Activated CD4-positive, alpha-beta T cell treated with anti-CD3 and anti-CD28 coated beads for 48 hours (primary cell): ENCODE measurements at places on chromosomes 11 and 22.
A peak's percentile ranks its signal among the peaks of the same experiment; 100 is the strongest.

DNA sequence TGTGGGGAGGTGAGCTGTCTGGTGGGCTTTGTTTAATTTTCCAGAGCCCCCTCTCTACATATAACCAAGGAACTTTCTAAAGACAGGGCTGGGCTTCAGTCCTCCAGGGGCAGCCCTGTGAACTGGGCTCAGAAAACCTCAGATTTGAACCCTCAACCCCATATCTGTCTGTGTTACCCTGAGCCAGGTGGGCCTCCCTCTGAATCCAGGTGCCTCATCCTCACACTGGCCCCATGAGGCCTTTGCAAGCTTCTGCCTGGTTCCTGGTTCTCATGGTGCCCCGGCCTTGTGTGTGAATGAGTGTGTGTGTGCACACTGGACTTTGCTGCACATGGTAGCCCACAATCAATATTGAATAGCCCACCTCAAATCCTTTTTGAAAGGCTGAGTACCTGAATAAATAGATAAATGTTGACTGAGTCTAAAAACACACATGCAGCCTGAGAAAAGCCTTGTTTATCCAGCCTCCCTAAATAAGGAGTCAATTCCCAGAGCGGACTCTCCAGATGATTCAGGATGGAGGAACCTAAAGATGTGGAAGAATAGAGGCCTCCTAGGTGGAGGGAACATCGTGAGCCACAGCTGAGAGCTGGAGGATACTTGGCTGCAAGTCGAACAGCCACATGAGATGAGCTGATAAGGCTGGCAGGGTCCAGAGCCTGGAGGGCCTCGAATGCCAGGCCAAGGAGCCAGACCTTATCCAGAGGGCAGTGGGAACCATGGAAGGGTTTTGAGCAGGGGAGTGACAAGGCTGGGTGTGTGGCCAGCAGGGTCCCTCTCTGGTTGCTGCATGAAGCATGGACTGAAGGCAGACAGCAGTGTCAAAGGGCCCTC is 28.1 kb upstream of the P2RY2 start:
- DNase-seq = no peak

DNA sequence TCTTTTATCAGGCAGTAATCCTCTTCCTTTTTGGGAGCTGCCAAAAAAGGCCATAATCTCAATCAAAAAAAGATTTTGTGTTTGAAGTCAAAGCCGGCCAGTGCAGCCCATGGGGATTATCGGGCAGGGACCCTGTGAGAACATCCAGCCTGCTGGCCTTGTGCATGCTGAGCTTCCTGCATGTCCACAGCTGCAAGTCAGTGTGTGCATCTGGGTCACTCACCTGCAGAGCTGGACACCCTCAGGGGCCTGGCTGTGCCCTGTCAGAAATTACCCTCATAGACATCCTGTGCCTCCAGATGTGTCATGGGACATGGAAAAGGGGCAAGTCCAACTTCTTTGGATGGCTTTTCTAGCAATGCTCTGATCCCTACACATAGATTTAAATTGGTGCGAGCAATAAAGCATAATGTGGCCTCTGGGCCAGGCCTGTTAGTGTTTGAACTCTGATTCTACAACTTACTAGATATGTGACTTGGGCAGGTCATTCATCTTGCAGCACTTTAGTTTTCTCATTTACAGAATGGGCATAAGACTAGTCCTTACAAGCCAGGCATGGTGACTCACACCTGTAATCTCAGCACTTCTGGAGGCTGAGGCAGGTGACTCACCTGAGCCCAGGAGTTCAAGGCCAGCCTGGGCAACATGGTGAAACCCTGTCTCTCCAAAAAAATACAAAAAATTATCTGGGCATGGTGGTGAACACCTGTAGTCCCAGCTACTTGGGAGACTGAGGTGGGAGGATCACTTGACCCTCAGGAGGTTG is 81.6 kb upstream of the LARGE1 start:
- DNase-seq = no peak

GRCh38 chr11:28965819-28966218 is 857.6 kb downstream of the METTL15 start:
- no peak for DNase-seq

DNA sequence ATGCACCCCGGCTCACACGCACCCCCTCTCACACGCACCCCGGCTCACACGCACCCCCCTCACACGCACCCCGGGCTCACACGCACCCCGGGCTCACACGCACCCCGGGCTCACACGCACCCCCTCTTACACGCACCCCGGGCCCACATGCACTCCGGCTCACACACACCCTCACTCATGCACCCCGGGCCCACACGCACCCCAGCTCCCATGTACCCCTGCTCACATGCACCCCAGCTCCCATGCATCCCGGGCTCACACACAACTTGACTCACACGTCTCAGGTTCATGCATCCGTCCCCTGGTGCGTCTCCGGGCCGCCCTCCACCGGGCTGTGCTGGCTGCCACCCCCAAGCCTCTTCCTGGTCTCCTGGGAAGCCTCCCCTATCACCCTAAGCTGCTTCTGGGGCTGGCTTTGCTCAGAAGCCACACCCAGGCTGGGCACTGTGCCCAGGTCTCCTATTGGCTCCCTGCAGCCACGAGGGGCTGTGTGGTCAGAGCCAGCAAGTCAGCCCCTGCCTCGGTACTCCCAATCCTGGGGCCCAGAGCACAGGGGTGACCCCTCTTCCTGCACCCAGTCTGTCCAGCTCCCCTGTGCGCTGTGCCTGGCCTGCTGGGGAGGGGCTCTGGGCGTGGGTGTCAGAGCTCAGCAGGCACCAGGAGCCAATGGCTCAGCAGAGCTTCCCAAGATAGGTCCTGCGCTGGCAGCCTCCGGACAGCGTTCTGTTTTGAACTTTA is 16.9 kb downstream of the TSPAN4 start:
- DNase-seq = no peak

DNA sequence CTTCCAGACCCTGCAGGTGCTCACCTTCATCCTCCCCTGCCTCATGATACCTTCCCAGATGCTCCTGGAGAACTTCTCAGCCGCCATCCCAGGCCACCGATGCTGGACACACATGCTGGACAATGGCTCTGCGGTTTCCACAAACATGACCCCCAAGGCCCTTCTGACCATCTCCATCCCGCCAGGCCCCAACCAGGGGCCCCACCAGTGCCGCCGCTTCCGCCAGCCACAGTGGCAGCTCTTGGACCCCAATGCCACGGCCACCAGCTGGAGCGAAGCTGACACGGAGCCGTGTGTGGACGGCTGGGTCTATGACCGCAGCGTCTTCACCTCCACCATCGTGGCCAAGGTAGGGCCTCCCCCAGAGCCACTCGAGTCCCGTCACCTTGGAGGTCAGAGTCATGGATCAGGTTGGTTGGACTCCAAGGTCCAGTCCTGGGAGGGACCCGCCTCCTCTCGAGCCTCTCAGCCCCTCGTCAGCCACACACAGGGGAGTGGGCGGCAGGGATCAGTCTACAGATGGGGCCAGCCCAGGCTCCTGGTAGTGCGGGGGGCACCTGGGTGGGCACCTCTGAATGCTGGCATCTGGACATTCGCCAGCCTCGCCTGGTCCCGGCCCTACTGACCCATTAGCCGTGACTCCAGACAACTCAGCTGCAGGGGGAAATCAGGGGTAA is 34.8 kb upstream of the SLC22A12 start:
- no peak for DNase-seq

DNA sequence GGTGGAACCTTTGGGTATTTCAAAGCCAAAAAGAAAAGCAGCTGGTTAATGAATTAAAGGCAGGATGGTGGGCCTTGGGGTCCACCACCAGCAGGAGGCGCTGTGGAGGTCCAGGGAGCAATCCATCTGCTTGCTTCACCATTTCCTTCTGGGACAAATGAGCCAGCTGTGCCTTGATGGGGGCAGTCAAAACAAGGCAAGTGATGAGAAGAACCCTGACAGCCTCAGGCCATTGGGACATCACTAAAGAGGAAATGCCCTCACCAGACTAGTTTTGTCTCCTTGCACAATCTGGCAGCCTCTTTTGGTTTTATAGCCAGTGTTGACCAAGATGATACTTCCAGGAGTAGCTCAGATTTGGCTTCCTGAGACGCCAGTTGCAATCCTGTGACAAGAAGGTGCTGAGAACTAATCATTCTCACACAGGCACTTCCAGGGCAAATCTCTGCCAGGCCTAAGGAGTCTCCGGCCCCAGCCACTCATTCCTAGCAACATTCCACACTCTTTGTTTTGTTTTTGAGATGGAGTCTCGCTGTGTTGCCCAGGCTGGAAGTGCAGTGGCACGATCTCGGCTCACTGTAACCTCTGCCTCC is 38.2 kb upstream of the WEE1 start:
- DNase-seq = peak; percentile 88

- DNase-seq = no peak
Measured at GRCh38 chr11:37109286-37109585, 511.2 kb upstream of the RAG2 start.

DNA sequence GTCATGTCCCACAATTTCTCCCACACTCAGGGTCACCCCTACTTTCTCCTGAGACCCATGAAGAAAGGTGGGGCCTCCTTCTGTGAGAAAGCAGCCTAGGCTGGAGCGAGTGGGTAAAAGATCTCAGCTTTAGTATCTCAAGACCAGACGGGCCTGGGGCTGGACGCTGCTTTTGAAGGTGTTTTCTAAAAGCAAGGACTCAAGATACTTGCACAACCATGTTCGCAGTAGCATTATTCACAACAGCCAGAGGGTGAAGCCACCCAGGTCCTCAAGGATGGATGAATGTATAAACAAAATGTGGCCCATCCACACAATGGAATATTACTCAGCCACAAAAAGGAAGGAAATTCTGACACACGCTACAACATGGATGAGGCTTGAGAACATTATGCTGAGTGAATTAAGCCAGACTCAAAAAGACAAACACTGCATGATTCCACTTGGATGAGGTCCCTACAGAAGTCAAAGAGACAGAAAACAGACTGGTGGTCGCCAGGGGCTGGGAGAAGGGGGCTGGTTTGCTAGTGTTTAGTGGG is 10.6 kb downstream of the SHANK2 start:
- no peak for DNase-seq

DNA sequence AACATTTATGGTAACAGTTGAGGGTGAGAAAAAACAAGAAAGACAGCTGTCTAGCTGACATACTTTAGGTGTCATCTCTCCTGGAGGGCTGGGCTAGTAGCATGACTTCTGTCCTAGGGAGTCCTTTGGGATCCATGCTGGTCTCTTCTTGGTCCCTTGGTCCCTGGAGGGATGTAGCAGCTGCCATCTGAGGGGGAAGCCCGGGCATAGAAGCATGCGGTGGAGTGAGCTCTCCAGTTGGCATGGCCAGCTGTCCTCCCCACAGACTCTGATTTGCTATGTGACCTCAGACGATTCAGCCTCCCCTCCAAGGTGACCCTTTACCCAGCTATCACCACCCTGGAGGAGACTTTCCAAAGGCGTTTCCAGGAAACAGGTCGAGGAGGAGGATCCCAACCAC is 28.7 kb downstream of the POU2F3 start:
- DNase-seq = no peak

- peak; percentile 44 for DNase-seq
Measured at GRCh38 chr11:114762408-114762807, 84.1 kb downstream of the NXPE2 start.

- no peak for DNase-seq
Measured at GRCh38 chr22:48953830-48954229, 873.8 kb downstream of the BRD1 start.

DNA sequence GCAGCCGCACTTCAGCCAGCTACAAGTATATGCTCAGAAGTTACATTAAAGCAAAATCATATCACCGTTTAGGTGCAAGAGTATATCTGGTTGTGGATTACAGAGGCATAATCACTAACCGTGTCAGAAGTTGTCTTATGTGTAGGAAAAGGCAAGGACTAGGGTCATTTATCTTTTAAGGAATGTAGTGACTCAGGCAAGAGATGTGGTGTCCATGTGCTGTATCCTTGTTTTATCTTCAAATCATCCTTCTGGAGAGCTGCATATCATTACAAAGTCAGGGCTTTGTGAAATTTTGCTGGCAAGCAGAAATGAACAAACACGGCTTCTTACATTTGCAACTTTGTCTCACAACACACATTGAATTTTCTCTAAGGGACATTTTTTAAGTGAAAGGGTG is 12.7 kb upstream of the CHORDC1 start:
- DNase-seq = no peak

GRCh38 chr11:1295591-1295990 is 13.8 kb downstream of the TOLLIP start:
- no peak for DNase-seq

GRCh38 chr11:11338304-11338703 is 14.7 kb downstream of the CSNK2A3 start:
- no peak for DNase-seq

GRCh38 chr11:118265954-118266353 is 1.9 kb upstream of the MPZL2 start:
- no peak for DNase-seq

DNA sequence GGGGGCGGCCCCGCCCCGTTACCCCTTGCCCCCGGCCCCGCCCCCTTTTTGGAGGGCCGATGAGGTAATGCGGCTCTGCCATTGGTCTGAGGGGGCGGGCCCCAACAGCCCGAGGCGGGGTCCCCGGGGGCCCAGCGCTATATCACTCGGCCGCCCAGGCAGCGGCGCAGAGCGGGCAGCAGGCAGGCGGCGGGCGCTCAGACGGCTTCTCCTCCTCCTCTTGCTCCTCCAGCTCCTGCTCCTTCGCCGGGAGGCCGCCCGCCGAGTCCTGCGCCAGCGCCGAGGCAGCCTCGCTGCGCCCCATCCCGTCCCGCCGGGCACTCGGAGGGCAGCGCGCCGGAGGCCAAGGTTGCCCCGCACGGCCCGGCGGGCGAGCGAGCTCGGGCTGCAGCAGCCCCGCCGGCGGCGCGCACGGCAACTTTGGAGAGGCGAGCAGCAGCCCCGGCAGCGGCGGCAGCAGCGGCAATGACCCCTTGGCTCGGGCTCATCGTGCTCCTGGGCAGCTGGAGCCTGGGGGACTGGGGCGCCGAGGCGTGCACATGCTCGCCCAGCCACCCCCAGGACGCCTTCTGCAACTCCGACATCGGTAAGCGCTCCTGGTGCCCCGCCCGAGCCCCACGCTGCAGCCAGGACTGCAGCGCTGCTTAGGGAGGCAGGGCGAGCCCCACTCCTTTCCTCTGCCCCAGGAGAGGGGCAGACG is at the start of gene TIMP3:
Gene TIMP3, plus strand, starts transcription at position 169 of the 700 bp plus-strand sequence. Its CDS starts 297 bp downstream, at position 466.
- peak; percentile 10 for DNase-seq

DNA sequence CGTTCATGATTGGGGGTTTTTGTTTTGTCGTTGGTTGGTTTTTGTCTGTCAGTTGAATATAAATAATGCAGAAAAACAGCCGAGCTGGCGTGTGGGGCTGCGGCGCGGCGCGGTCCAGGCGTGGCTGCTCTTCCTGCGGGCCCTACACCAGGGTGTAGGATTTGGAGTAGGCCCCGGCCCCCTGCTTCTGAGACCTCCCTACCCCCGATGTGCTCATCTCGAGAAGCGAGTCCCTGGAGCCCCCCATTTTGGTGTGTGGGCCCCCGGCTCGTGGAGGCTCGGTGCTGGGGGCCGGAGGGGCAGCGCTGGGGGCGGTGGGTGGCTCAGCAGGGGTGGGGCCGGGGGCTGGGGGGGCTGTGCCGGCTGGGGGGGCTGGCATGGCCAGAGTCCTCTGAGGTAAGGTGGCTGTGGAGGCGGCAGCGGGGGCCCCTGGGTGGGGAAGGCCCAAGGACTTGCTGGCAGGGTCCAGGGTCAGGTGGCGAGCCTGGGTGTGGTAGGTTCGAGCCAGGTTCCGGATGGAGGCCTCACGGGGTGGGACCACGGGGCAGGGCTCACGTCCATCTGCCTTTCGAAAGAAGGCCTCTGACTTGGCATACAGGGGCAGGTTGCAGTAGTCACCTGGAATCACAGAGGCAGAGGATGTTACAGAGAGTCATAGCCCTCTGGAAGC is 100.7 kb downstream of the CEP164 start:
- DNase-seq = no peak
